ENCODE measurements at places on chromosomes 16 and 17. TPM values are rescaled to one million over a fixed set of nuclear protein-coding genes. Genes with fewer than 3 reads are reported as not detected.

- no peak for DNase-seq
These were observed 30.8 kb downstream of the NOG start for GRCh38 chr17:56624309-56624708.

DNA sequence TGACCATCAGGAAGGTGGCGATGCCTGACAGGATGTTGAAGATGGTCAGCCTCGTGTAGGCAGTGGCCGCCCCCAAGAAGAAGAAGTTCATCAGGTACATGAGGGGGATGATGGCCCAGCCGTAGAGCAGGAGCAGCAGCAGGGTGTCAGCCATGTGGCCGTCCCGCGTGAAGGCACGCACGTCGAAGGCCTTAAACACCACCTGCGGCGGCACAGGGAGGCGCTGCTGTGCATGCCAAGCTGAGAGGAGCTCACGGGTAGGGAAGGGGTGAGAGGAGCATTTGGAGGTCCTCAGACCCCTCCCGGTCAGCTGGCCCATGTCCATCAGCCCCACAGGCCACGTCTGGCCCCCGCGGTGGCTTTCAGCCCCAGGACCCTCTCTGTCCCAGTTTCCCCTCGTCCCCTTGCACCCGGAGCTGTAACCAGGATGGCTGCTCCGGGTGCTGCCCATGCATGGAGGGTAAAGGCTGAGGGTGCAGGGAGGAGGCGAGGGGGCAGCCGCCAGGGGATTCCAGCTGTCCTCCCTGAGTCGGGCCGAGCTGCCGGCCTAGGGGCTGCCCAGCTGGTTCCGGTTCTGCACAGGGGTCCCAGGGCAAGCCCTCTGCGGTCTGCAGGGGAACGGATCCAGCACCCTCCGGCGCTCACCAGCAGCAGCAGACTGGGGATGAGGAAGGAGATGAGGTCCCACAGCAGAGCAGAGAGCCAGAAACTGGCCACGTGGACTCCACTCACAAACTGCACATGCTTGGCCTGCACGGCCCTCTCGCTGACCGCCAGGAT is 17.1 kb upstream of the RNPS1 start:
- DNase-seq: no peak

GRCh38 chr17:80802626-80803450 is 188.8 kb upstream of the CHMP6 start:
- DNase-seq: no peak

DNA sequence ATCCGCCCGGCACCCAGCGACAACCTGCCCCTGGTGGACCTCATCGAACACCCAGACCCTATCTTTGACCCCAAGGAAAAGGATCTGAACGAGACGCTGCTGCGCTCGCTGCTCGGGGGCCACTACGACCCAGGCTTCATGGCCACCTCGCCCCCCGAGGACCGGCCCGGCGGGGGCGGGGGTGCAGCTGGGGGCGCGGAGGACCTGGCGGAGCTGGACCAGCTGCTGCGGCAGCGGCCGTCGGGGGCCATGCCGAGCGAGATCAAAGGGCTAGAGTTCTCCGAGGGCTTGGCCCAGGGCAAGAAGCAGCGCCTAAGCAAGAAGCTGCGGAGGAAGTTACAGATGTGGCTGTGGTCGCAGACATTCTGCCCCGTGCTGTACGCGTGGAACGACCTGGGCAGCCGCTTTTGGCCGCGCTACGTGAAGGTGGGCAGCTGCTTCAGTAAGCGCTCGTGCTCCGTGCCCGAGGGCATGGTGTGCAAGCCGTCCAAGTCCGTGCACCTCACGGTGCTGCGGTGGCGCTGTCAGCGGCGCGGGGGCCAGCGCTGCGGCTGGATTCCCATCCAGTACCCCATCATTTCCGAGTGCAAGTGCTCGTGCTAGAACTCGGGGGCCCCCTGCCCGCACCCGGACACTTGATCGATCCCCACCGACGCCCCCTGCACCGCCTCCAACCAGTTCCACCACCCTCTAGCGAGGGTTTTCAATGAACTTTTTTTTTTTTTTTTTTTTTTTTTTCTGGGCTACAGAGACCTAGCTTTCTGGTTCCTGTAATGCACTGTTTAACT is 1.0 kb downstream of the NOG start:
- DNase-seq: peak; percentile 3

GRCh38 chr16:14300705-14301168 is 229.6 kb downstream of the MRTFB start:
- peak; percentile 80 for DNase-seq

GRCh38 chr16:86225905-86226371 is 284.4 kb upstream of the FOXF1 start:
- no peak for DNase-seq

GRCh38 chr16:1859650-1860049 is 12.3 kb downstream of the MEIOB start:
- no peak for DNase-seq

DNA sequence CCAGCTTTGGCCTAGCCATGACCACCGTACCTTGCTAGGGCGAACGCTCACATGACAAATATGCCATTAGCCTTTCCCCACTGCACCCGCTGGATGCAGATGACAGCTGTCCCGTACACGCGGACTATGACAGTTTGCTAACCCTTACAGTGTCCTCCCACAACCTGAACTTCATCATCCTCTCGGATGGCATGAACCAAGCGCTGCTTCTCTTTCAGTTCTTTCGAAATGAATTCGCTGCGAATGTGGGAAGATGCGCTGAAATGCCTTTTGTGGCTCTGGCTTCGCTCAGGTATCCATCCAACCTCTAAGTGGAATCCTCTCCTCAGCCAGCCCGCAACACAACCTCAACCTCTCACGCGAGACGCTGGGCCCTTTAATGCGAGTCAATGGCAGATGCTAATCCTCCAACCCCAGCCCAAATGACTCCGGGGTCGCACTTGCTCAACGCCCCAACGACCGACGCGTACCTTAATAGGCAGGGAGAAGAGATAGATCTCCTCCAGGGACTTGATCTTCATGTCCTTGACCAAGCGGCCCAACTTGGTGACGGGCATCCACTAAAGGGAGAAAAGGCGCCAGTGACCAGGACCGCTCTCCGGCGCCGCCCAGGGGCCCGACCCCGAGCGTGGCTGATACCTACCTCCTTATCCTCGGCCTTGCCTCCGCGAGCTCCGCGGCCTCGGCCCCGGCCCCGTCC is 670 bp downstream of the RPS2 start:
- peak; percentile 44 for DNase-seq

ASPHD1 gene
- total RNA-seq: 2.6 TPM

ARHGAP23 gene
- total RNA-seq: 6.3 TPM

ZNF469 gene
- total RNA-seq: 0.39 TPM

ANKFN1 gene
- 2.2 TPM for total RNA-seq
